ENCODE measurements at places on chromosomes 5 and 9.

- DNase-seq: no peak
Measured at GRCh38 chr9:110825950-110826349, 157.4 kb downstream of the MUSK start.

GRCh38 chr9:4306066-4306776 is 6.4 kb upstream of the GLIS3 start:
- DNase-seq: no peak

DNA sequence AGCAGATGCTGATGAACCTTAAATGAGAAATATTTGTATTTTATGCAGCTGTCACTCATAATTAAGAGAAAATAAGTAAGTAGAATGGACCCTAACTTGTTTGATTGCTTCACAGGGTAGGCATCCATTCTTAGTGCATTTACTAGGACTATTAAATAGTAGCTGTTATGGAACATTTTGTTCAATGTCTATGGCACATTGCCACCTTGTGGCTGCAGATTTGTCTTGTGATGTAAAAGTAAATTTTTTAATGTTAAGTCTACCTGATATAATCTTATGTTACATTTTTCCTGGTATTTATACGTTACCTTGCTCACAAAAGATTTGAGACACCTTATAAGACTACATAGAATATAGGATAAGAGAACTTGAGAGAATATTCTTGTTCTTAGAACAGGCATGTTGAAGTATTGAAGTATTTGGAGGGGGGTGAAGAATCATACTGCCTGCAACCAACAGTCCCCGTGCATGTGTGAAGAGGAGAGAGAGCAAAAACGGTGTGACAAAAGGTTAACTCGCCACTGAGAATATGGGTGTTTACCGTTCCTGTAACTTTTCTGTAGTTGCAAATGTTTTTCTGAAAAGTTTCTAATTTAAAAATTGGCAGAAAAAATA is 161.1 kb downstream of the MAST4 start:
- DNase-seq: peak; percentile 23

GRCh38 chr9:109369285-109369684 is 48.4 kb upstream of the EPB41L4B start:
- no peak for DNase-seq

DNA sequence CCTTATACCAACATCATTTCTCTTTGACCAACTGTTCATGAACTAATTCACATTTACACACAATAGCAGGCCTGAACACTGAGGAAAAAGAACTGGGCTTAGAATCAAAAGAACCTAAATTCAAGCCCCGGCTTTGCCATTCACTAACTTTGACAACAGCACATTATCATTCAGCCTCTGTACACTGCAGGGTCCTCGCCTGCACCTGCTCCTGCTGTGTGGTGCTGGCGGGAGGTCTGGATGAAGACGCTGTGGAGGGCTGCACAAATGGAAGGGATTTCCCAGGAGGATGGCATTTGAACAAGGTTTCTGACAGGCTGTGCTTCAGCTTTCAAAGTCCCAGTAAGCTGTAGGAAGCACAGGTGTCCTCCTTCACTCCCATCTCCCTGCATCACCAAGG is 151.2 kb downstream of the ZDHHC21 start:
- DNase-seq: peak; percentile 90

- DNase-seq: no peak
Measured at GRCh38 chr5:172127581-172127980, 60.4 kb downstream of the STK10 start.

DNA sequence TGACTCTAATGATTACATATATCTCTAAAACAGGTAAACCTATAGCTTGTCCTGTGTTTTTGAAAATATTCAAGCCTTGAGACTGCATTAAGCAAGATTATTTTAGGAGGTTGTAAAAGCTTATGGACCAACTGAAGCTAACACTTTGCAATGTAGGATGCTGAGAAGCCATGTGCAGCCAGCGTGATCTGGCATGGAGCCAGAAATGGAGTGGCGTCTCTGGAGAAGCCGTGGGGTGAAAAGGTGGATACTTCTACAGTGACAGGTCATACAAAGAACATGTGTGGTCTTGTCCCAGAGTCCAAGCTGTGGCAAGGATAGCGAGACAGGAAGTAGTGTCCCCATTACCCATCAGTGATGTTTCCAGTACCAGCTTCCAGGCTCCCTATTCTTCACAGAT is 100.8 kb upstream of the CD180 start:
- no peak for DNase-seq

GRCh38 chr9:127525401-127526188 is 74.3 kb downstream of the LRSAM1 start:
- DNase-seq: no peak

DNA sequence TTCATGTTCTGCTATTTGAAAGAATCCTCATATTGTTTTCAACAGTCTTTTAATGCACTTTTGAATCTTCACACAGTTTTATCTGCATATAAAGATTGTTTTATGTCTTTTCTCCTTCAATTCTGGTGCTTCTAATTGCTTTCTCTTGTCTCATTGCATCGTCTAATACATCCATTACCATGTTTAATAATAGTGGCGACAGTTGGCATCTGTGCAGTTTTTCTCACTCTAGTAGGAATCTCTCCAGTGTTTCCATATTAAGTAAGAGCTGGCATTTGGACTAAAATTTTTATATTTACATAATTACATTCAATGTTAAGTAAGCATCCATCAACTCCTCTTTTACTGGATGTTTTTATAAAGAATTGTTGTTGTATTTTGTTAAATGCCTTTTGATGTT is 49.9 kb downstream of the ADCY2 start:
- no peak for DNase-seq

All from NCI-H1930 (cell line).